ENCODE measurements at places on chromosomes 7 and 10.

DNA sequence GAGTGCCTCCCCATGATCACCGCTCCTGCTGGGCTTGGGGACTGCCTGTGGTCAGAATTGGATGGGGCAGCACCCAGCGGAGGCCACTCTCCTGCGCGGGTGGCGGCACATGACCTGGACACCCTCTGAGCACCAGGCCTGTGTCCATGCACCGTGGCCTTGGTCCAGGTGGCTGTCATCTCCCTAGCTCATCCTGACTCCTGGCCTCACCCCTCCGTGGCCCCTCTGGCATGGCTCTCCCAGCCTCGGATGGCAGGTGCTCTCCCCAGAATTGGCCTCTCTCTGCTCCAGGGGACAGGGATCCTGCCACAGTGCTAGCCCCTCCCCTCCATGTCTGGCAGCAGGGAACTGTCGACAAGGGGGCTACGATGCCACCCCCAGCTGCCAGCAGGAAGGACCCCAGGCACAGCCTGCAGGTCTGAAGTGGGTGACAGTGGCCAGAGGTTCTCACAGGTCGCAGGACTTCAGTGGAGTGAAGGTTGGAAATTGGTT, 37.2 kb upstream of the BTBD16 start:
- no peak for DNase-seq

DNA sequence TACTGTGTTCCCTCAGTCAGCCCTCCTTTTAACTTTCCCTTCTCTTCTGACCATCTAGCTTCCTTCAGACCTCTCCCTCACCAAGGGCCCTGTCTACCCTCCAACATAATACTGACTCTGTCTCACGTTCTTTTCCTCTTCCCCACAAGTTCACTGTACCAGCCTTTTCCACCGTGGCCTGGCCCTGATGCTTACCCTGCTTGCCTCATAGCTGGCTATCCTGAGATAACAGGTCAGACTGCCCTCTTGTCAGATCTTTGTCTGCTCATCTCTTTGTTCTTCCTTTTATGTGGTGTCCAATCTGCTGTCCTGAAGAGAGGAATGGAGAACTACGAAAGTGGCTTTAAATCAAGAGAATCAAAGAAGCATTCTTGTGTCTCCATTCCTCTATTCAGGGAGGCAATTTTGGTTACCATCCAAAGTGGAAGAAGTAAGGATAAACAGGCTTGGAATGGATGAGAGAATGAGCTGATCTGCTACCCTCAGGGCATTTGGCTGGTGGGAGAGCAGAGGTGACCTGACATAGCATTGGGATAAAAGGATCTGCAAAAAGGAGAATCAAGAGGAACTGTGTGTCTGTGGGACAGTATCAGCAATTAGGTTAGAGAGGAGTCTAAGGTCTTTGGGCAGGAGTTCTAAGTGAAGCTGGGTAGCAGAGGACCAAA, 8.1 kb downstream of the BTAF1 start:
- no peak for DNase-seq

DNA sequence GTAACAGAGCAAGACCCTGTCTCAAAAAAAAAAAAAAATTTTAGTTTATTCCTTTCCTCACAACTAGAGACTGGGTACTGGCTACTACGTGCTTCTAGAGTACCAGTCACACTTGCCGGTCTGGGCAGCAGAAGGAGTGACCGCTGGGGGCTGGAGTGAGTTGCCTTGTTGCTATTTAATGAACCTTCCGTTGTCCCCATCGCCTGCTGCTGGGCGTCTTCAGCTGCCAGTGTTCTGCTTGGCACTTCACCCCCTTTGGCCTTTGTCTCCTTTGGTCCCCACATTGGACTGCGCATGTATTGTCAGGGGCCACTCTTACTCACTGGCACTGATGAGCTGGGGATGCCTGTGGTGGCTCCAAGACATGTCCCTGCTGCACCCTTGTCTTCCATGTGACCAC, 110.6 kb downstream of the CLEC2L start:
- DNase-seq: no peak

DNA sequence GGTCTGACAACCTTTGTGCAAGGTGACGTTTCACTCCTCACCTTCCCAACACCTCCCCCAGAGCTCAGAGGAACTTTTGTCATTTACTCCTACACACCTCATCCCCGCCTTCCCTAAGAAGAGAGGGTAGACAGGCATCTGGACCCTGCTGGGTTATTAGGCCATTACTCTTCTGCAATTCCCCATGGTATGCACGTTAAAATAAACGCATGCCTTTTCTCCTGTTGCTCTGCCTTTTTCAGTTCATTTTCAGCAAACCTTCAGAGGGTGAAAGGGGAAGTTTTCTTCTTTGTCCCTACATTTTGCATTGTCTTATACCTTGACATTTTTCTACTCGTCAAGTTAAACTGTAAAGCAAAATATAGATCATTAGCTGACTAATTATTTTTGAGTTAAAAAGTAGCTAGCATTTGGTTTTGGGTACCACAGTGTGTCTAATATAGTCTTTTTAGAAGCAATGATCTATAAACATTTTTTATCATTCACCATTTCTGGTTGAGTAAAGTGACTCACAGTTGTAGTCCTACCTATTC, 10.5 kb upstream of the EDRF1 start:
- no peak for DNase-seq

DNA sequence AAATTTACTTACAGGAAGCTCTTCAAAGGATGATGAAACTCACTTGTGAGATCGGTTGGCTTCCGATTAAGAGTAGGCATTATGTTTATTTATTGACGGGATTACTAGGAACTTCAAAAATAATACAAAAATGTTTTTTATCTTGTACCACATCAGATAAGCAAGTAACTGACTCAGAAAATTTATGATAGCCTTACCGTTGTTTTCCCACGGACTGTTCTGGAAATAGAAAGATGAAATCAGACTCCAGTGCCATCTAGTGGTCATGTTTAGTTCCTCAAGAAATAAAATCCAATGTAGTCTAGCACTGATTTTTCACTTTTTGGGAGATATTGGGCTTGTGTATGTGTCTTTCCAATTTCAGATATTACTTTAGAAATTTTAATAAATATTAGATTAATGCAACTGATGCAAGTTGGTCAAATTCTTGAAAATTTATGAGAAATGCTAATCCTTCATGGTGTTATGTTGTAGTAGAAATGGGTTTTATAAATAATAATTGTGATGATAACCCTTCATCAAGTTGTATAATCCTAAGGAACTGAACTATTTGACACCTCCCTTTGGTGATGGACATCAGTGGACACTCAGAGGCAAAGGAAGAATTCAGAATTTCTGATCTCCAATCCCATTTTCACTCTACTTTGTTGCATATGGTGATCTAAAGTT, 168.8 kb downstream of the TMEM26 start:
- no peak for DNase-seq

DNA sequence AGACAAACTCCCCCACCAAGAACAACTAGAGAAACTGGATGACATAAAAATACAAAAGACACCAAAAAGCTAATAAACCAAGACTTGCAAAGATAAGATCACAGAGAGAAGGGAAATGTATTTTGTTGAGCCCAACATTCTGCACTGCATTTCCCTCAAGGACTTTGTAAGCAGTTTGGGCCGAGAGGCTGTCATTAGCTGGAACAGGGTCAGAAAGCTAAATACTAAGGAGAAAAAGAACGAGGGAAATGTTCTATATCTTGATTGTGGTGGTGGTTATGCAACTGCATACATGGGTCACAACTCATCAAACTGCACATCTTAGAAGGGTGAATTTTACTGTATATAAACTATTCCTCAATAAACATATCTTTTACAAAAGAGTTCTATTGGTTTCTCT, 315.0 kb downstream of the IPMK start:
- no peak for DNase-seq

- DNase-seq: no peak
These were observed 109.6 kb upstream of the SP4 start for GRCh38 chr7:21317966-21318915.

DNA sequence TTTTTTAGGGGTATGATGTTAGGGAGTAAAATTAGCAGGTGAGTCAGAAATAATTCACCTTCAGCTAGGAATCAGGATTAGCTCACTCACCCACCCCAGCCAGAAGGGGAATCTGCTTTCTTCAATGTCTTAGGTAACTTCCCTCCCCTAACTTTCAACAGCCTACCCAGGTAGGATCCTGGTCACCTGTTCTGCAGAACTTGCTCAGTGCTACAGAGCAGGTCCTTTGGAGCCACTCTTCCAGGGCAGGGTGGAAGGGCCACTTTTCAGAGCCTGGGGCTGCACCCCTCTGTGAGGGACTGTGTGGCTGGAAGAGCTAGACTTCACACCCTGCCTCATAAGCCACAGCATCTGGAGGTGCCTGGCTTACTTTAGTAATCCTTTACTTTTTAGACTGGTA, 58.1 kb downstream of the SHH start:
- DNase-seq: no peak

DNA sequence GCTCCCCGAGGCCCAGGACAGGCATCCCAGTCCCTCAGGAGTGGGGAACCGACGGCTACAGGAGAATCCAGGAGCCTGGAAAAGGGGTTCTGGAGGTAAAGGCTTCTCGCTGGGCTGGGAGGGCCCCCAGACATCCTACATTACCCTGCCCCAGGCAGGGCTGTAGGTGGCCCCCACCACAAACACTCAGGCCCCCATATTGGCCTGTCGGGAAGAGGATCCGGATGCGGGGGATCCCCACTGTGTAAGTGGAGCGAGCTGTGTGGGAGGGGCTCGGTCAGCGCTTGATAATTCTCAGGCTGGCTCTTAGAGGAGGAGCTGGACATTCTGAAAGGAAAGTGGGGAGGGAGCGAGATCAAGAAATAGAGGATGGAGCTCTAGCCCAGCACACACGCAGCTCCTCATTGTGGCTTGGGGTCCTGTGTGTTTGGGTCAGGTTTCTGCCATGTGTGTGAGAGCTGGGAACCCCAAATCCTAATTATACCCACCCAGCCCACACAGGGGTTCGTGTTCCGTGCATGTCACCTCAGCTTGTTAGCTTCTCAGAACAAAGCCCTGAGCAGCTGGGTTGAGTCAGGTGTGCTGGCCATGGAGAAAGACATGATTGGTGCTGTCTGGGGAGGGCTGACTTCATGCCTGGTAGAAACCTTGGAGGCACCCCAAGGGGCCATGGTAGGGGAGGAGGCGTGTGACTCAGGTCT, 49.4 kb downstream of the ZNF467 start:
- no peak for DNase-seq

DNA sequence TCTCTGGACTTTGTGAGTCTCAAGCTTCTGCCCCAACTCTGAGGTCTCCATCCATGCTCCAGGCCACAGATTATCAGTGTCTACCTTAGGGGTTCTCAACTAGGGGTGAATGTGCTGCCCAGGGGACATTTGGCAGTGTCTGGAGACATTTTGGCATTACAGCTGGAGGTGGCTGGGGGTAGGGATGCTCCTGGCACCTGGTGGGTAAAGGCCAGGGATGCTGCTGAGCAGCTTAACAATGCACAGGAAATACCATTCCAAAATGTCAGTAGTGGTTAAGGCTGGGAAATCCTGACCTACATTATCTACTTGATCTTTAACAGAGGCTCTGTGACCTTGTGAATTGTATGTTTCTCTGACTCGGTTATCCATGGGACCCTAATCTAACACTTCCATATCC, 67.3 kb upstream of the PALS2 start:
- no peak for DNase-seq

GRCh38 chr7:19692111-19692828, 16.6 kb downstream of the POLR1F start:
- no peak for DNase-seq

DNA sequence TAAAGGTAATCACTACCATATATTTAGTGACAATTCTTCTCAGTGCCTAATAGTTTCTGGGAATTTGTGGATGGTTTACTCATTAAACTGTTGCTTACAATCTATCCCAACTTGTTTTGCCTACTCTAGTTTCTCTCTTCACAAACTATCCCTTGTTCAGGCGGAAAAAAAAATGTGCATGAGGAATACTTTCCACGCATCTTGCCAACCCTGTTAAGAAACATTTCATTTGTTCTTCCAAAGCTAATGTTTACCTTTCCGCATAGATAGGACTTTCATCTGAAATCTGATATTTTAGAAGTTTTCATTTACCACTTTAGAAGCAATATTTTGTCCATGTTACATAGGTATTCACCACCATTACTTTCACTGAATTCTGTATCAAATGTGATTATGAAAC, 191.9 kb downstream of the MDFIC start:
- no peak for DNase-seq

DNA sequence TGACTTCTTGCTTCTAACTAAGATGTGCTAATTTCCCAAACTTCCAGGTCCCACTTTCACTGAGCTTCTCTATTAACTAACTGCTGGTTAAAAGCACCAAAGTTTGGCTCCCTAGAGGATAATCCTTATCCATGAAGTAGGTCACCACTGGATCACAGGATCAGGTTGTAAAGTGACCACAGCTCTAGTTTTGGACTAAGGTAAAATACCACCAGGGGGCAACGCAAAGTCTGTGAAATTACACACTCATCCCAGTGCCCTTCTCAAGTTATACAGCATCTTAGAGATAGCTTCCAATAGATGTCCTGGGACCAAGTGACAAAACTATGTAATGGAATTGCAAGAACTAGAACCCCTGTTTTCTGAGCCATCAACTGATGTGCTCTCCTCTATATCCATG, 116.4 kb upstream of the ASAH2 start:
- no peak for DNase-seq

GRCh38 chr7:136665878-136666509, 202.5 kb upstream of the CHRM2 start:
- no peak for DNase-seq

DNA sequence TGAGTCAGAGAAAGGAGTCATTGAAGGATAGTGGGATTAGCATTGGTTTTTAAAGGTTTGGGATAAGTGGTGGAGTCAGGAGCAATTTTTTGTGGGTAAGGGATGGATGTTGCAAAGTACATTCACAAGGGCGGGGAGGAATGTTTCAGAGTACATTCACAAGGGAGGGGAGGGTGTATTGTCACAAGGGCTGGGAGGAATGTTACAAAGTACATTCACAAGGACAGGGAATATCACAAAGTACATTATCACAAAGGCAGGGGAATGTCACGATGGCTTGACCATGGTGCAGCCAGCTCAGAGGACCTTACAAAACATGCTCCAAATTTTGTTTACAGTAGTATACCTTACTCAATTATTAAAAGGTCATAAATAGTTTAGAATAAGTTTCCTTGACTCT, 30.3 kb downstream of the C1GALT1 start:
- DNase-seq: no peak

GRCh38 chr7:44965937-44966730, 12.7 kb downstream of the MYO1G start:
- no peak for DNase-seq

DNA sequence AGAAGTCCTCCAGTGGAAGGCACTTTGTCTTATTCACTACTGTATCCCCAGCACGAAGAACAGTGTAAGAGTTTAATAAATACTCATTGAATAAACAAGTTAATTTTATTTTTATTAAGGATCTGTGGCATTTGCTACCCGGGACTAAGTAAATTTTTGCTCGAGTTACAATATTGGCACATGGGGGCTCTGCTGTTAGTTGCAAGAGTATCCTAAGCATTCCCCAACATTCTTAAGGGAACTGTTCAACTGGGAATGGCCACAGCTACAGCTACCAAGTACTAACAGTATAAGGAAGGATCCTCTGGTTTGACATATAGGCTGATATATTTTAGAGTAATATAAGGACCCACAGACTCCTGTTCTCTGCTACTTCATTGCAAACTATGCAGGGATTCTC, 8.7 kb upstream of the LRRTM3 start:
- DNase-seq: no peak

GRCh38 chr10:114687459-114687858, 29.4 kb upstream of the ABLIM1 start:
- no peak for DNase-seq

- no peak for DNase-seq
These were observed 26.4 kb downstream of the AP5Z1 start for GRCh38 chr7:4801839-4802231.

- DNase-seq: no peak
These were observed 256.7 kb upstream of the NPVF start for GRCh38 chr7:25485026-25485425.

- DNase-seq: no peak
These were observed 104.1 kb upstream of the FERD3L start for GRCh38 chr7:19249281-19249680.

Data from stimulated activated CD4-positive, alpha-beta T cell treated with anti-CD3 and anti-CD28 coated beads, Interleukin-1b, Interleukin-23, amount 100 ng/mL, for 4 hours (primary cell).